ENCODE measurements at places on chromosomes 2 and 18.

DNA sequence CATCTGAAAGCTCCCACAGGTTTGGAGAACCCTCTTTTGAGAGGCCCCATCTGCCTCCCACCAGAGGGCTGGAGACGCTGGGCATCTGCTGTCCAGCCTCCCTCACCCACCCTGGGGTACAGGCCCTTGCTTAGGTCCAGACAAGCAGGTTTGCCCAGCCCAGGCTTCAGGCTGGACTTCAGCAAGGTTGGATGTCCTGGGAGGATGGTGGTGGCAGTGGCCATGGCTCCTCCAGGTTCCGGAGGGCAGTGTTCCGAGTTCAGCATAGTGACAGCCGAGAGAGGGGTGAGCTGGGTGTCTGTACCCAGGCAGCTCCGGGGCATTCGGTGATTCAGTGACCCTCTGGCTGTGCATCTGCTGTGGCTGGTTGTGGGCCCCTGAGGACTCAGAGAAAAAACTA is 58.2 kb upstream of the HDAC4 start:
- DNase-seq, result no peak

GRCh38 chr2:219252570-219252899 is 508 bp upstream of the TUBA4B start:
- DNase-seq, result peak; percentile 43

DNA sequence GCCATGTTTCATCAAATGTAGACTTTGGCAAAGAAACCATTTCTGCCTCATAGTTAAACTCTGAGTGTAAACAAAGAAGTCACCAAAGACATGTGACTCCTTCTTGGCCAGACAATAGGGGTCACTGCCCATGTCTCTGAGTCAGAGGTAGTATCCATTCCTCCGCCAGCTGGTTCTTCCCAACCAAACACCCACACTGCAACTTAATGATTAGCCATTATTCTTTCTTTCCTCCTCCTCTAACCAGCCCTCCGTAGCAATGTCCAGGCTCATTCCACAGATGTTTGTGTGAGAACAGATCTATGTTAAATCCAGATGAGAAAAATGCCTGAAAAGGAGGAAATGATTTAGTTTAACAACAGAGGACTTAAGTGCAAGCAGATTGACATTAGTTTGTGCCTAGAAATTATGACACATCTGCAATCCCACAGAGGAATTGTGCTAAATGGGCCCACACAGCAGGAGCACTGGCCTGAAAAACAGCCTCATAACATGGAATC is 127.9 kb upstream of the SH3BP4 start:
- DNase-seq, result no peak

- DNase-seq, result no peak
Observed at GRCh38 chr2:63651861-63652651, 63.3 kb downstream of the MDH1 start.

- DNase-seq, result no peak
Observed at GRCh38 chr18:44876024-44876423, 195.3 kb downstream of the SETBP1 start.

GRCh38 chr18:74832999-74833398 is 235.3 kb downstream of the ZNF407 start:
- DNase-seq, result no peak

DNA sequence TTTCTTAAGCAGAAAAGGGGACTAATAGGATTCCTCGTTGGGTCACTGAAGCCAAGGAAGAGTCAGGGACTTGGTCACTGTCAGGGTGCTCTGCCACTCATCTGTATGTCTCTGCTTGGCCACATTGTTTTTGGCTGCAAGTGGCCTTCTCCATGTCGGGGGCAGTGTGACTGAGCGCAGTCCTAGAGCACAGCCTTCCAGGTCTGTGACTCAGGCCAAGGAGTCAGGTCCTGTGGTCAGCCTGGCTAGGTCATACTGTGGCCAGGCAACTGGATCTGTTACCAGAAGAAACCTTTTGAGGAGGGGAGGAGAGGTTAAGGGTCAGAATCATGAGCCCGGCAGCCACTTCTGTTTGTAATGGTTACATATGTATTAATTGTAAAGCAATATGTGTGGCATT is 61.3 kb downstream of the GALNT1 start:
- no peak for DNase-seq

DNA sequence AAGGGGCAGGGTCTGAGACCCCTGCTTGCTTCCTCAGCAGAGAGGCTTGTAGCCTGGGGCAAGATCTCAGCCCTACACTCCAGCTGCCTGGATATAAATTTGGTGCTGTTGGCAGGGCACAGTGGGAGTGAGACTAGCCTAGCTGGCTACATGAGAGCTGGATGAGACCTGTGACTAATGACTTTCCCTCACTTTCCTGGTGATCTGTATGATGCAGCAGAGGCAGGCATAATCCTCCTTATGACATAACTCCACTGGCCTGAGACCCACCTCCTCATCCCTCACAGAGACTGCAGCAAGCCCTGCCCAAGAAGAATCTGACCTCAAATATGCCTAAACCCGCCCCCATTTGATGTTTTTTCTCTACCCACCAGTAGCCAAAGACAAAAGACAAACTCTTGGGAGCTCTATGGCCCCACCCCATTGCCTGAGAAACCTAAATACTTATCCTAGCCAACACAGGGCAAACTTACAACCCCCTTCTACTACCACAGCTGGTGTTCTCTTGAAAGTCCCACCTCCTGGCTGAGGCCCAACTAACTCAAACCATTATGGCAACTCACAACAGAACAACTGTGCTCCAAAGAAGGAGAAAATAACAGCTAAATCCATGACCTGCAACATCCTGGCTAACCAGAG is 102.7 kb downstream of the NR4A2 start:
- DNase-seq, result no peak

- no peak for DNase-seq
Observed at GRCh38 chr2:183117226-183117625, 7.0 kb upstream of the NUP35 start.

DNA sequence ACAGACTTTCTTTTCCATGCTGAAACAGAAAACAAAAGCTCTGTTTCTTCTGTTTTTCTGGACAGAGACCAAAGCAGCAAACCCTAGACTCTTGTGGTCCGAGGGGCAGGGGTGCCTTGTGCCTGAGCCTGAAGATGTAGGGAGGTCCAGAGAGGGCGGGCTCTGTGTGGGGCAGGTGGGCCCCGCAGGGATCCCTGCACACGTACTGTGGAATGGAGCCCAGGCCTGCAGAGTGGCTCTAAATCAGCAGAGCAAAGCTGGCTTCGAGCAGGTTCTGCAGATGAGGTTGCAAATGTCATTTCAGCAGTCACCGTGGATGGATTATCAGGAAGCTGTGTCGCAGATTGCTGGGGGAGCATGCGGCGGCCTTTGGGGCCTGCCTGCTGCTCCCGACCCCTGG is 438.6 kb downstream of the RNF144A start:
- DNase-seq, result no peak

GRCh38 chr2:176079831-176080539 is 3.8 kb downstream of the EVX2 start:
- DNase-seq, result peak; percentile 52

DNA sequence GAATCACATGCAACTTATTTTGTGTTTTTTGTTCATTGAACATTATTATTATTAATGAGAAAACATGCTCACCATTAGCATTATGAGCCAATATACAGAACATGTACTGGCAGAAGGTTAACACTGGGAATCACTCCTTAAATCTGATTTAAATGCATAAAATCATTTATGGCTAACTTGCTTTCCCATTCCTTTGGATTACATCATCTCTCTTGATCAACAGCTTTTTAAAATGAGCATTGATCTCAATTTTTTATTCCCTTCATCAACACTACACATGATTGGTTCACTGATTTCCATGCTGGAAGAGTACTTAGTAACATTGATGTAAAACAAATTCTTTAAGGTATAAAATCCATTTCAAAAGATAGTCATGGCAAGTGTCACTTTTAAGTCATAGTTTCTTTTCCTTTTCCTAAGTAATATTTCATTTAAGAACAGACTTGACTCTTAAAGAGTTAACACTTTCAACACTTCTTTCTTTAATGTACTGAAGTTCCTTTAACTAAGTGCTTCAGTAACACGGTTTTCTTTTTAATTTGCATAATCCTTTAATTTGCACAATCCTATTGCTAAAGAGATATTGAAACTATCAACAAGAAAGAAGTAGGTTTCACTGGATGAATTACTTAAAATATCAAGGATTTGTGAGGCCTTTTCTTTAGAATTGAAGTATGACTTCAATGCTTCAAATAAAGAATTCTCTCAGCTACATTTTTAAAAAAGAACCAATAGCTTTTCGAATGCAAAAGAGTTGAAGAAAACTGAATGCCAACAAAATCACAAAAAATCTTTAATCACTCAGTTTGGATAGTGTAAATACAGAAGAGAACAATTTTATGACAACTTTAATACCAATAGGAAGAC is 24.9 kb upstream of the BUB1 start:
- DNase-seq, result no peak

- DNase-seq, result no peak
Observed at GRCh38 chr2:237615631-237616249, 11.6 kb upstream of the LRRFIP1 start.

DNA sequence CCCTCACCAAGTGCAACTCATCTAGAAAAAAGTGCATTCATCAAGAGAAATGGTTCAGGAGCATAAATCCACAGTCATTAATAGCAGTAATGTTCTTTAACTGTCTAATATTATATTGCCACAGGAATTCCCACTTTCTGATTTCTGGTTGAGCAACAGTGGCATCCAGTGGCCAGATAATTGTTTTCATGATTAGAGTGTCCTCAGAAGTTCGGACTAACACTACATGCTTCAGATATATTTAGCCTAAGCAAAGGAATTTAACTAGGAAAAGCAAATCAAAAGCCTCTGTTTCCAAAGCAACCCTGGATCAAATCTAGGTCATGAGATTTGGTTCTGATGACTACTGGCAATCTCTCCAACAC is 9.8 kb upstream of the ERBB4 start:
- no peak for DNase-seq
